ENCODE measurements at places on chromosomes 5 and 9.

GRCh38 chr9:118366228-118366627 is 662.0 kb downstream of the TLR4 start:
- DNase-seq = no peak

DNA sequence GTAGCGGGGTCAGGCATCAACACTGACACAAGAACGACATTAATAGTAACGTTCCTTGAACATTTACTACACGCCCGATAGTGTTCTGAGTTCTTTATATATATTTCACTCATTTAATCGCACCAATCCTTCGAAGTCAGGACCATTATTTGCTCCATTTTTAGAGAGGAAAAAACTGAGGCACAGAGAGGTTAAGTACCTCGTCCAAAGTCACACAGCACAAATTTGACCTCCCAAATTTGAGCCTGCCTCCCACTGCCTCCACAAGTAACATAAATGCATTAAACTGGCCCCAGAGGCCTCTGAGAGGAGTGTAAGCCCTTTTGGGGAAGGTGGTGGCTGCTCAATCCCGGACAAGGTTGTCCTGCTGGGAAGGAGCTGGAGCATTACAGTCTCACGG is 5.8 kb downstream of the RGS14 start:
- no peak for DNase-seq

- DNase-seq = no peak
These were observed 154.2 kb upstream of the HMHB1 start for GRCh38 chr5:143657647-143658285.

- DNase-seq = no peak
These were observed 468.1 kb downstream of the KCTD16 start for GRCh38 chr5:144638787-144639186.

DNA sequence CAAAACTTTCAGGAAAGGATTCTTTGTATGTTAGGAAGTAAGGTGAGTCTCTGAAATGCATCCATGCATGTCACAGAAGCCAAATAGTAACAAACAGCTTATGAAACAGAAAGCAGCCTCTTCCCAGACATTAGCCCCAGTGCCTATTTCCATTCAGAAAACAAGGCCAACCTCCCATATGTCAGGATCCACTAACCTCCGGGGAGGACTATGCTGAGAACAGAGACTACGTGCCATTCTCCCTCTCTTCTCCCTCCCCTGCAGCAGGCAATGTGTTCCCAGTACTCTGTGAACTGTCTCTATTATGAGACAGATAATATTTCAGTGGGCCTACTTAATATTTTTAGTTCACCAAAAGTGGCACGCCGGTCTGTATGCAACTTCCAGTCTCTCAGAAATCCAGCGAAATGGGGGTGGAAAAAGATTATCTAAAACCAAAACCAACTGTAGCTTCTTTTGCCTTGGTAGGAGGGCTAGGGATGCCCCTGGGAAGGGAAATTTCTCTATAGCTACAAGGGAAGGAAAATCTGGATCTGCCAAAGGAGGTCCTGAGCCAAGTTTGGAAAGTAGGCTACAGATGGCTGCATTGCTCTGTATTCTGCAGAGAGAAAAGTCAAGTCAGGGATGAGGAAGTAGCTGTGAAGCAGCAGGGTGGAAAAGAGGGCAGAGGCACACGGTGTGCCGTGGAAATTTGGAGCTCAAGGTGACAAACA is 42.0 kb downstream of the VLDLR start:
- DNase-seq = no peak

GRCh38 chr5:57414857-57415256 is 67.8 kb downstream of the ACTBL2 start:
- DNase-seq = no peak

- DNase-seq = no peak
These were observed 25.9 kb downstream of the SRFBP1 start for GRCh38 chr5:121987685-121988073.

GRCh38 chr5:154442801-154443200 is 3.0 kb upstream of the SAP30L start:
- DNase-seq = no peak

DNA sequence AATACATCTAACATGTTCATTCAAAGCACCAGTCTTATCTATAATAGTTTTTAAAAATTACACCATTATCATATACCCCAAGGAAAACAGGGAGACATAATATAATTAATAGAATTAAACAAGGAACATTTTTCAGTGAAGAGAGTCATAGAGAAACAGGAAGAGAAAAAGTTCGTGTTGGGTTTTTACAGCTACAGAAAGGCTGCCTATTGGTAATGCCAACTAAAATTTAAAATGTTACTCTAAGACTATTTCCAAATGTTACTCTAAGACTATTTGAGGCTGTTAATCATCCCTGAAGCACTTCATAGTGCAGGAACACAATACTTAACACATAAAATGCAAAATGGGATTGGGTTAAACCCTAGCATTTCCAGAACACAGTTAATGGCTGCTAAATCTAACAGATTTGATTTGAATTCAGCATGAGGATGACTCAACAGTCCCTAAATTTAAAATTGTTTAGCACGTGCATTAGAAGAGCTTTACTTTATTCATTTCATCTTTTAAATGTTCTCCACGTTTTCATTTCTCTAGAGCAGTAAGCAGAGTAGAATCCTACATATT is 54.5 kb downstream of the OXCT1 start:
- no peak for DNase-seq

GRCh38 chr5:151012862-151013261 is 7.5 kb upstream of the GPX3 start:
- DNase-seq = no peak

DNA sequence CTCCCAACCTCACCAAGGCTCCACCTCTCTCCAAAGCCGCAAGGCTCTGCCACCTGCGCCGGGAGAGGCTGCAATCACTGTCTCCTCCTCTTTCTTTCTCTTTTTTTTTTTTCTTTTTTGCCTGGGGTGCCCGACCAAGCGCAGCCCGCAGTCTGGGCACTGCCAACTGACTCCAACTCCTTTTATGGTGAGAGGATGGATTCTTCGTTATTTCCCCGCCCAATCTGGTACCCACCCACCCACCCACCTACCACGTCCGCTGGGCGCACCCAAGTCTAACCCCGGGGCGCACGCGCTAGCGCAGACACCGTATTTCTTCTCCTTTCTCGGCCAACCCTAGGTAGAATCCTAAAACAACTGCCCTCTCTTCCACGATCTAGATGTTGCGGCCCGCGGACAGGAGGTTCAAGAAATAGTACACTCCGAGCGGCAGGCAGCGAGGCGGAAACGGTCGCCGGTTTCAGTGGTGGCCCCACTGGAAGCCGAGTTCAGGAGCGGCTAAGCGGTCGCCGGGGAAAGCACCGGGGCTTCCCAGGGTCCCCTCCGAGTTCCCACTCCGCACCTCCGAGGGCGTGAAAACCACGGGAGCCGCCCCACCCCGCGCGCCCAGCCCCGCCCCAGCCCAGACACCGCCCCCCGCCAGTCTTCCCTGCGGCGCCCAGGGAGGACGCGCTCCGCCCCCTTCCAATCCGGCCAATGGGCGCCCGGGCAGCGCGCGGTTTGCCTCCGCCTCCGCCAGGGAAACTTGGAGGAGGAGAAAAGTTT is 385 bp upstream of the PTGER4 start:
- DNase-seq = peak; percentile 81

- DNase-seq = no peak
These were observed 23.9 kb downstream of the GDNF start for GRCh38 chr5:37815913-37816312.

DNA sequence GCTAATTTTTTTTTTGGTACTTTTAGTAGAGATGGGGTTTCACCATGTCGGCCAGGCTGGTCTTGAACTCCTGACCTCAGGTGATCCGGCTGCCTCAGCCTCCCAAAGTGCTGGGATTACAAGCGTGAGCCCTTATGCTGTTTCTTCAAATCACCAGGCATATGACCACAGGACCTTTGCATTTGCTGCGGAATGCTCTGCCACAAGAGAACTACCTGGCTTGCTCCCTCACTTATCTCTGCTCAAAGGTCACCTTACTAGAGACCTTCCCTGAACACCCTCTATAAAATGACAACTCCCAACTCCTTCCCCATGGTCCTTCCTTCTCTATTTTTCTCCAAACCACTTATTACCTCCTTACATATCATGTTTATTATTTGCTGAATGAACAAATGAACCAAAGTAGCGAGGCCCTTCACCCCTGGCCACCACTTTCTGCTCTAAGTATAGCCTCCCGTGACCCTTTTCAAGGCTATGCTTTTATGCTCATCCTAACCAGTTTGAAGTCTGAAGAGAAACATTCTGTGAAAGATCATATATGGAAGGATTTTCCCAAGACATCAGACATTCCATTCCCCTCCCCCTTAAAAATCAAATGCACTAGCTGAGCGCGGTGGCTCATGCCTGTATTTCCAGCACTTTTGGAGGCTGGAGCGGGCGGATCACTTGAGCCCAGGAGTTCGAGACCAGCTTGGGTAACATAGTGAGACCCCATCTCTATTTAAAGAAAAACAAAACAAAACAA is 1.3 kb downstream of the ZER1 start:
- DNase-seq = no peak

DNA sequence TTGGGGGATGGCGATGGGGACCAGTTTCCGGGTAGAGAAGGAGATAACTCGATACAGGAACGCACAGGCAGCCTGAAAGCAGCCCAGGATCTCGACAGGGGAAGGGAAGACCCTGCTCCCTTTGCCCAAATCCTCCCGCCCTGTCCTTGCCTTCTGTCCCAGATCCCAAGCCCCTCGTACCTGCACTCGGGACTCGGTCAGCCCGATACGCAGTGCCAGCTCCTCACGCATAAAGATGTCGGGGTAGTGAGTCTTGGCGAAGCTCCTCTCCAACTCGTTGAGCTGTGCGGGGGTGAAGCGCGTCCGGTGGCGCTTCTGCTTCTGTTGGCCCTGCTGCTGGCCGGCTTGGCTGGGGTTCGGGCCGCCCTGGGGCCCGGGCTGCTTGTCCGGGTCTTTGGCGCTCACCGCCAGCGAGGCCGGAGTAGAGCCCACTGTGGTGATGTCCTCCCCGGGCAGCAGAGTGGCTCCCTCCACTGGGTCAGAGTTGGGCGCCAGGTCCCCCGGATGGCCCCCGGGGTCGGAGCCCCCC is 1.8 kb downstream of the OTP start:
- no peak for DNase-seq

- no peak for DNase-seq
These were observed 42.6 kb downstream of the HMGCS1 start for GRCh38 chr5:43270645-43271044.

DNA sequence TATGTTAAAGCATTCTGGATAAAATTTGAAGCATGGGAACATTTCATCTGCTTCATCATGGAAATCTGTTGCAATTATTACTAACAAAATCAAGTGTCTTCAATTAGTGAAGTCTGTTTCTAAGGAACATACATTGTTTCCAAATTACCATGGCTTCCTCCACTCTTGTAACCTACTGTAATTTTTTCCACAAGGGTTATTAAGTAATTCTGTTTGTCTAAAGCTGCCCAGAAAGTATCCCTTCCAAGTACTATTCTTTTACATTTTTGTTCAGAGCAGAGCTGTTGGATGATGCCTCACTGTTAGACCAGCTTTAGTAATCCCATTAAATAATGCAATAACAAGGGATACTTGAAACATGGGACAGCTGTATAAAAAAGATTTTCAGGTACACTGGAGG is 483.5 kb upstream of the CD180 start:
- DNase-seq = no peak
